Fibroblast of skin of abdomen (primary cell): ENCODE measurements at places on chromosomes 5 and 9.

DNA sequence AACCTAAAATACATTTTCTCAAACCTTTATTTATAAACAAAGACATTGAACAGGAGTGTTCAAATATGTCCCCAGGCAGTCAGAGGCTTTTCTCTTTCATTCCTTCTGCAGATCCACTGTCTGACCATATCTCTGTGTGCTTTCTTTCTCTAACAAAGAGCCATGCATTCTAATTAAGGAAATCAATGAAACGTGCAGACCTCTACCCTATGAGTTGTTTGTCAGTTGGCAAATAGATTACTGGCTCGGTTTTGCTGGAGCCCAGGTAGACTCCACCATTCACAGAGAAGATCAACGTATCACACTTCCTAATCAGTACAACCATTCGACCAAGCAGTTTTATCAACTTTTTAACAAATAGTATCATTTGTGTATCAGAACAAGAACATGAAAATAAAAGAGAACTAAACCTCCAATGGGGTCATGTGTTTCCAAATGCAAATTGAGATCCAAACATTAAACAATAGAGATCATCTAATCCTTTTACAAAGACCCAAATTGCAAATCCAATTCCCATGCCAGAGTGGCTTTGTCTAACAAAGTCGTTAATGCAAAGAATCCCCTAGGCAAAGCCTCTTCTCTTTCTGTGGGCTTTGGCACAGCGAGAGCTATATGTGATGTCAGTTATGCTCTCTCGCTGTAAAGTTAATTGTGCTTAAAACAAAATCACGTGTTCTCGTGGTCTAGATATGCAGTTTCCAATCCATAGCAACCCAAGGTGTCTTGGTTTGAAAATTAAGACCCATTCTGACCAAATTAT is 16.8 kb downstream of the KLF4 start:
- DNase-seq, result no peak

GRCh38 chr5:67305913-67306710 is 109.5 kb upstream of the CD180 start:
- peak; percentile 30 for DNase-seq

DNA sequence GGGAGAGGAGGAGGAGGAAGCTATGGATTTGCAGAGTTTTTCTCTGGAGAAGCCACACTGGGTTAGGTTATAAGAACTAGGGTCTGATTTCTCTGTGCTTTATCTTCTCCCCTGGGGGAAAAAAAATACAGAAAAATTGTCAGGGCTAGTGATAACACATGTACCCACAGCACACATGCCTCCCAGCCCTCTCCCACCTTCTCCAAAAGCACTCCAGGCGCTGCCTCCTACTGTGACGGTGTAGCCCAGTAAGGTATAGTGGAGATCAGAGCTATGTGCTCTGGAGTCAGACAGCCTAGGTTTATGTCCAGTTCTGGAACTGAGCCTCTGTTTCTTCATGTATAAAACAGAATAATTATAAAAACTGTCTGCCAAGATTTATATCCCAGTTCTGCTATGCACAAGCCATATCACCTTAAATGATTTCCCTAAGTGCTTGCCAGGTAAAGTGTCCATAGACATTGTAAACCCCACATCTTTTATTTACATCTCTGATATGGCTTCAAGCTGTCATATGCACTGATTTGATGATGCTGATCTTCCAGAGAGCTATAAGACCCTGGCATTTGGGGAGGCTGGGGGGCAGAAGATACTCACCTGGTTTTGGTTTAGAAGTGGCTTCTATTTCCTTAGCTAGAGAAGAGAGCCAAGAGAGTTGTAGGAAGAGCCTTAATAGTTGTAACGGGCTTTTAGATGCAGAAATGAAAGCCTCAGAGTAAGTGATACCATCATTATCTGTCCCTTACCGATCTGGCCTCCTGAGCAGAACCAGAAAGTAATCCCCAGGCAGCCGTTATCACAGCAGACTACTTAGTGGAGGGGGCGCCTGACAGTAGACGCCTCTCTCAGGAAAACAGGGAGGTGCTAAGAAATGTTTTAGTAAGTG is 7.6 kb downstream of the SLC1A3 start:
- no peak for DNase-seq

DNA sequence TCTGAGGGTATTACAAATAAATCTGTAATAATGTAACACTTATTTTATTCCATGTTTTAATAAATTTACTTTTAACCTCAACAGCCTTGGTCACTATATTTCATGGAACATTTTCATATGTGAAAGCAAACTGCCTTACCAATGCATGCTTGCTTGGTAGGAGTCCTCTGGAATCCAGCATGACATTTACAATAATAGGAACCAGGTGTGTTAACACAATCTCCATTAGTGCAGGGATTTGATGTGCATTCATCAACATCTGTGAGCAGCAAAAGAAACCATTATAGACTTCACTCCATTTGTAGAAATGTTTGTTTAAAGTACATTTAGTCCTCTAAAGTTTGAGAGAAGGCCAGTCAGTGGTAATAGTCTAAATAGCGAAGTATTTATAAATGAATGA is 159.4 kb downstream of the FBN2 start:
- DNase-seq, result peak; percentile 69

DNA sequence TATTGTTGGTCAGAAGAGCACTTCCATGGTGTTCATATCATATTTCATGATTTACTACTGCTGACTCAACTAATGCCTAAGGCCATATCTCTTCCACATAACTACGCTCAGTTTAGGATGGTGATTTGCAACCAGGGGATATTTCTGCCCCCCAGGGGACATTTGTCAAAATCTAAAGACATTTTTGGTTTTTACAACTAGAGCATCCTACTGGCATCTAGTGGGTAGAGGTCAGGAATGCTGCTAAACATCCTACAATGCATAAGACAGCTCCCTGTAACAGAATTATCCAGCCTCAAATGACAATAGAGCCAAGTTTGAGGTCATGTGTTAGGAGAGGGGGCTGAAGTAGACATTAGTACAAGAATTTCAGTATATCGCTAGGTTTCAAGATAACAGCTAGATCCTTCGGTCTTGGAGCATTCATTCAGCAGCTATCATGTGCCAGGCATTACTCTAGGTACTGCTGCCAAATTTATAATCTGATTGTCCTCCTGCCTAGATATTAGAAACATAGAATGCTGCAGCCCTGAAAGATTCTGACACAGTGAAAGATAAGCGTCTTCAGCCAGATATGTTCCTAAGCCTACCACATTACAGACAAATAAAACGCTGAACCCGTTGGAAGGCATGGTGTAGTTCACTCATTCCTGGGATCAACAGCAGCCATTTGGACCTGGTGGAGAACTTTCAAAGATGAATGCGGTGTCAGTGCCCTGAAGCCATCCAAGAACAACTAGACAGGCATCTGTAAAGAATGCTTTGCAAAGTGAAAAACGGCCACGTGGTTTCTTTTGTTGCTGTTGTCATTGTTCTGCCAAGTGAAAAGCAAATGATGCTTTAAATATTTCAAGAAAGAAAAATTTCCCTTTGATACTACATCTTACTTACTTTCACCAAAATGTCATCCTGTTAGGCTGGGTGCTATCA is 55.5 kb upstream of the FST start:
- DNase-seq, result peak; percentile 35

DNA sequence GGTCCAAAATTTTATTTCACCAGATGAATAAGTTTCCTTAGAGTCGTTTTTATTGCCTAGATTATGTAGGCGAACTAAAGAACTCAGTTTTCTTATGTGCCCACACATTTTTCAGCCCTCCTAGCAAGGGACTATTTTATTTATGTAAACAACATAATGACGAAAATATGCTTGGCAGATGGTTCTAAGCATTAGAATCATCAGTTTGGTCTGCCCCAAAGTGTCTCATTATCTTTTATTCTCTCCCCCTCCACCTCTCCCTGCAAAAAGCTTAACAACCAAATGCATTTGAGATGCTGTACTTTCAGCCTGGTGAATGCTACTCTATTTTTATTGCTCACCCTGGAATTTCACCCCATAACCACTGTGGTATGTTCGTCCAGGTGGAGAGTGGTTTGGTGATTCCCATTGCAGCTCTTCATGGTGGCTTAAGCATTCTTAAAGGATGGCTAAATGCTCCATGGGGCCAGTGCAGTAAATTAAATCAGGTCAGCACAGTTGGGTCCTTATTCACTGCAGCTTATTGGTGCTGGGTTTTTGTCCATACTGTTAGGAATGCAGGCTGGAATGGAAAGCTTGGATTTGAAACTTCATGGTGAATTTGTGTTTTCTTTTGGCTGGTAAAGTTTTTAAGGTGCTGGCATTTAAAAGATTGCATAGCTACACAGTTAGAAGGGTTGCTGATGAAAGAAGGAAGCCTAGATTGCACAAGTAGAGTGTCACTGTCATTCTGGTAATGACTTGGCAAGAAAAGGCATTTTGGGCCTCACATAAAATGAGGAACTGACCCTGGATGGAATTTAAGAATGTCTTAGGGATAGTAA is 39.2 kb downstream of the TLE4 start:
- DNase-seq, result peak; percentile 99
